ENCODE measurements at places on chromosomes 6 and 20.

DNA sequence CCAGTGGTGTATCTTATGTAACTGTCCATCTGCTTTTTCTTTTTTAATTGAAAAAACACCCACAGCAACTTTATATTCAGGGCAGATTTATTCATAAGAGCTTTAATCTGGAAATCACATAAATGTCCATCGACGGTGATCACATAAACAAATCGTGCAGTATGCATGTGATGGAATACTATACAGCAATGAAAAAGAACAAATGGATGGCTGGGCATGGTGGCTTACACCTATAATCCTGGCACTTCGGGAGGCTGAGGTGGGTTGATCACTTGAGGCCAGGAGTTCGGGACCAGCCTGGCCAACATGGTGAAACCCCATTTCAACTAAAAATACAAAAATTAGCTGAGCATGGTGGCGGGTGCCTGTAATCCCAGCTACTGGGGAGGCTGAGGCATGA, 39.1 kb downstream of the VSTM2L start:
- DNase-seq = no peak

DNA sequence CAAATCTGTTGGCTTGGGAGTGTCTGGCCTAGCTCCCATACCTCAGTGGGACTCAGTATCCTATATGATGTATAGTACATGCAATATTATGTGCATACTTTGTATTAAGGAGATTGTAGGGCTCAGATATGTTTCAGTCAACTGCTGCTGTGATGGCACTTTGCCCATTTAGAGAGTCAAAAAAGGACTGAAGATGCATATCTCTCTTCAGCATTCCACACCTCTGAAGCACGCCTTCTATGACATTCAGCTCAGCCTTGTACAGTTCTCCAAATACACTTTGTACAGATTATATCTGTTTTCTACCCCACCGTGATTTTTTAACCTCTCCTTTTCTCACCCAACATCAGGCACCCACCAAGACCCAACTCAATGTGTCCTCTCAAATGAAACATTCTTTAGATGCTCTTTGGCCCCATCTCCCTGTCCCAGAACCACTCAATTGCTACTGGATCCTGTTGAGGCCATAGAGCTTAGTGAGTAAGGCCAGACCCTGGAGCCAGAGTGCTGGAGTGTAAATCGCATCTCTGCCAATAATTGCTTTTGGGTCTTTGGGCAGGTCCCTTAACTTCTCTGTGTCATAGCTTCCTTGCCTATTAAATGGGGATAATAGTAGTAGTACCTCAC, 15.6 kb downstream of the ENPP1 start:
- DNase-seq = no peak

- DNase-seq = no peak
Measured at GRCh38 chr6:104705095-104705707, 154.5 kb downstream of the HACE1 start.

DNA sequence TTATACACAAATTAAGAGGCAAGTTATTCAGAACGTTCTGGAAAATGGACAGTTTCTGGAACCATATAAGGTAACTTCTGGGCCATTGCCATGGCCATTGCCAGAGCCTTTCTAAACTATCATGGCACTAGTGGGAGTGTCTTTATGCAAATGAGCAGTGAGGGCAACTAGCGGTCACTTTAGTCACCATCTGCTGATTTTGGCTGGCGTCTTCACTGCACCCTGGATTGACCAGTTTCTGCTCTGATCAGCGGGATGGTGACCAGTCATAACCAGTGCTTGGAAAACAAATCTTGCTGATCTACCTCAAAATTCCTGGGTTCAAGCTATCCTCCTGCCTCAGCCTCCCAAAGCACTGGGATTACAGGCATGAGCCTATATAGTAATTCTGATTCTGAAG, 7.3 kb upstream of the SNTA1 start:
- no peak for DNase-seq

- DNase-seq = no peak
Measured at GRCh38 chr6:37016995-37017394, 11.5 kb downstream of the FGD2 start.

DNA sequence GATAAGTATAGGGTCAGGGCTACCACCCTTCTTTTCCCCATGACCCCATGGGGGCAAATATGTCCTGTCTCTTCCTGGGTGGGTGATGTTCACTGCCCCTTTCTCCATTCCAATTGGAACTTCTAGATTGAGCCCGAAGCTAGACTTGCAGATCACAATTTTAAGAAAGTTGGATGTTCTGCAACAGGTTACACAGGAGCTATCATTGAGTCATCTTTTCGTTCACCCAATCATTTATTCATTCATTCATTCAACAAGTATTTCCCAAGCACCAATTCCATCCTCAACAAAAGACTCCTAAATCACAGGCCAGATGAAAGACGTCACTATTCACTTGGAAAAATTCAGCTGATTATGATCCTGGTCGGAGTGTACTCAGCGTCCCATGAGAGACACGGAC, 71.0 kb upstream of the FOXP4 start:
- no peak for DNase-seq

DNA sequence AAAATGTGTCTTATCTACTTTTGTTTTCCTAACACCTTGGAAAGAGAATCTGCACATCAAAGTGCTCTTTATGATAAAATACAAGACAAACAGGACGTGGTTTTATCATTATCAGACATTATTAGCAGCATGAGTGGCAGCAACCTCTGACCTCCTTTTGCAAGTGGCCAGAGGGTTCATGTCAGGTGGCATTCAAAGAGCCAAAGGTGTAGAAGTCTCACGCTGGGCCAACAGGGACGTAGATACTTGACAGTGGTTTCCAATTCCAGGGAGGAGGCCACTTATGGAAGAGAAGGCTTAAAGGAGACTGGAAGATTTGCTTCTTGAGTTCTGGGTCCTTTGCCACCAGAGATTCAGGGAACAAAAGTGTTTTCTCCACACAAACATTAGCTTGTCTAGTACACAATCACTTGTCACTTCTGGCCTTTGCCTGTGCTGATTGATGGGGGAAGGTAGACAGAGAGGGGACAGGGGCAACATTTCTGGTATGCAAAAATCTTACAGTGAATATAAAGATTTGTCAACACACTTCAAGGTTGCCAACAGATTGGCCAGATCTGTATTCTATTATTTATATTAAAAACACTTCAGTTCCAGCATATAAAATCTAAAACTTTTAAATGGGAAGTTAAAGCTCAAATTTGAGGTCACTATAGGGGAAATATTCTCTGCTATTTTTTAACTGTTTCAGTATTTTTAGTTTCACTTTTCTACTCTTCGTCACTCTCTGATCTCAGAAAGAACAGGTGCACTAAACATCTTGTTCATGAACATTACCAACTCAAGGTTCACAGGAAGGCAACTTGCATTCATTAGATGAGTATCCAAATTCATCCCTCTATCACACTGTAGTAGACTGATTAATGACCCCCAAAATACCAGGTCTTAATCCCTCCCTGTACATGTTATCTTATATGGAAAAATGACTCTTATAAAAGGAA, 52.1 kb upstream of the FBXO30 start:
- no peak for DNase-seq

DNA sequence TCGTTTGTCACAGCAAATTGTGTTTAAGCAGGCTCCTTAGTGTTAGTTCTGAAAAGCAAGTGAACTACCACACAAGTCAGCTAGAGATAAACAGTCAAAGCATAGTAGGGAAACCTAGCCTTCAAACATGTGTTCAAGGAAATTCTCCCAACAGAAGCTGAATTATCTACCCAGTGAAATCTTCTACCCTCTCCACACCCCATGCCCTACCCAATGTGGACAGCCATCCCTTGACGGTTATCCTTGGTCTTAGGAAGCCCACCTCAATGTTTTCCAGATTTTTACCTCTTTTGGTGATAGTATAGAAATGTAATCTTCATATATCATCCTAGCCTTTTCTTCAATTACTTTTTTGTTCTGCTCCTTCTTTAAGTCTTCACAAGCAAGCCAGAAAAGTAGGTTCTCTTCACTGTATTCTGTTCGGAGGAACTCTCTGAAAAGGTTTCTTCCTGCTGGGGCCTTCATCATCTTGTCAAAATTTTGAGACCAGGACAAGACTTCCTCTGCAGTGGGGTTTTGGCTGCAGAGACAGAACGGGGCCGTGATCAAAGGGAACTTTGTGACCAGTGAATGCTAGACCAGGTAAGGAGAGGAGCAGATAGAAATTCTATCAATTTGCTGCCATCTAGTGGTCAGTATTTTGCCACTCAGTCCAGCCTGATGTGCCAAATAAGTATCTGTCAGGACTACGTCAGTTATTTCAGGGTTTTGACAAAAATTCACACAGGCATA, 21.6 kb upstream of the MTRF1L start:
- peak; percentile 60 for DNase-seq

DNA sequence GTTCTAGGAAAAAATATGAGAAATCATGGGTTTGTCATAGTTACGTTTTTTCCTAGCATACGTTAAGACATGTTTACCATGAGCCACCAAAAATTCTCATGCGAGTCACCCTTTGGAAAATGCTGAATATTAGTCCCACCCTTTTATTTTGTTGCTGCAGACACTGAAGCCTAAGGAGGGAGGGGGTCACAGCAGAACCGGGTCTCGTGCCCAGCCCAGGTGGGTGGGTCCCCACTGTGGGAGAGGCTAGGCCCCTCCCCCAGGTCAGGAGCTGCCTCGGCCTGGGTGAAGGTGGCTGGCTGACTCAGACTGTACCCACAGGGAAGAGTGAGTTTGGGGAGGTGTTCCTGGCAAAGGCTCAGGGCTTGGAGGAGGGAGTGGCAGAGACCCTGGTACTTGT, 26.2 kb upstream of the SRF start:
- no peak for DNase-seq

GRCh38 chr6:44478158-44478557, 90.7 kb downstream of the CDC5L start:
- DNase-seq = no peak

Data from D341Med (cell line).